ENCODE measurements at places on chromosomes 5 and 9.

- DNase-seq = no peak
These were observed 72.4 kb upstream of the ZNF622 start for GRCh38 chr5:16538006-16538405.

GRCh38 chr5:2631758-2632157 is 119.7 kb downstream of the IRX2 start:
- DNase-seq = no peak

DNA sequence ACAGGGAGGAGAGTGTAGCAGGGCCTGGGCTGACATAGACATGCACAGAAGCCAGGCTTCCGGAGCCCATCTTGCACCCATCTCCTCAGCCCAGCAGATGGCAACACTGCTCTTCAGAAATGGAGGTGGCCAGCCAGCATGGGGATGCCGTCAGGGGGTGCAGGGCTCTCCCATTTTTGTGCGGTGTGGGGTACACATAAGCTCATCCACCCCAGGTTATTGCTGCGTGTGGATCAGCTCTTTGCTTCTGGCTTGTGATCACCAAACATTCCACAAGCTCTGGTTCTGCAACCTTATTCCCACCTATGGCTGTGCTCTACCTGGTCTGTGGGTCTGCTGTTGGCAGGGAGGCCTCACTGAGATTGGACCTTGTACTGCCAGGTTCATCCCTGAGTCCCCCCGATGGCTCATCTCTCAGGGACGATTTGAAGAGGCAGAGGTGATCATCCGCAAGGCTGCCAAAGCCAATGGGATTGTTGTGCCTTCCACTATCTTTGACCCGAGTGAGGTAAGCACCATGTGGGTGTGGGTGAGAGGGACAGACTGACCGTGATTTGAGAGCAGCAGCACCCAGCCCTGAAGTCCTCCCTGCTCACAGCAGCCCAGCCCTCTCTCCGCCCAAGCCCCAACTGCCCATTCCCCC is 17.3 kb downstream of the SLC22A5 start:
- peak; percentile 26 for DNase-seq

DNA sequence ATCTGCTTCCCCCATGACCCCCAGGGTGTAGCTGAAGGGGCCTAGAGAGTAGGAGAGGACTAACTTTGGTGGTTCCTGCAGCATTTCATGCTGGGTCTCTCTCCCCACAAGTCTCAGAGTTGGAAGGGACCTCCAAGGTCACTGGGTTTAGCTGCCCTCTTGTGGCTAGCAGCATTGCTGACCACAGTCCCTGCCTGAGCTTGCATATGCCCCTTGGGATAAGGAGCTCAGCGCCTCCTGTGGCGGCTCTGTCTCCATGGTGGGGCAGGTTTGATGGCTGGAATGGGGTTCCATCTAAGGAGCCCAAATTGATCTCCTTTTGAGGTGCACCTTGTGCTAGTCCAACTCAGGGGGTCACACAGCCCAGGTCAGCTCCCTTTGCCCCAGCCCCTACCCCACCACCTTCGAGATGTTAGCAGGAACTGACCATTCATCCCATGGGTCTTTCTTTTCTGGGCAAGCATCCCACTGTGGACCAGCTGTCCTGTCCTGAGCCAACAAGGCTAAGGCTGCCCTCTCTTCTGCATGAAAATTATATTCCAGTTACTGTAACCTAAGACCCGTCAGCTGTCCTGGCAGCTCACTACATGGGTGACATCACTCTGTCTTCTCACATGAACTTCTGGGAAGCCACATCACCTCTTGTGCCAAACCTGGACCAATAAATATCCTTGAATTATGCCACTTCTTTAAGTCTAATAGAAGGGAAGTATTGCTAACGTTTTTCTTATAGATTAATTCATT is 196.2 kb downstream of the HSPA4 start:
- DNase-seq = no peak

- DNase-seq = no peak
These were observed 14.6 kb downstream of the UBE2D2 start for GRCh38 chr5:139575751-139576150.

GRCh38 chr9:95493402-95493801 is 23.4 kb downstream of the PTCH1 start:
- no peak for DNase-seq

GRCh38 chr5:125612776-125613175 is 810.4 kb upstream of the GRAMD2B start:
- no peak for DNase-seq

DNA sequence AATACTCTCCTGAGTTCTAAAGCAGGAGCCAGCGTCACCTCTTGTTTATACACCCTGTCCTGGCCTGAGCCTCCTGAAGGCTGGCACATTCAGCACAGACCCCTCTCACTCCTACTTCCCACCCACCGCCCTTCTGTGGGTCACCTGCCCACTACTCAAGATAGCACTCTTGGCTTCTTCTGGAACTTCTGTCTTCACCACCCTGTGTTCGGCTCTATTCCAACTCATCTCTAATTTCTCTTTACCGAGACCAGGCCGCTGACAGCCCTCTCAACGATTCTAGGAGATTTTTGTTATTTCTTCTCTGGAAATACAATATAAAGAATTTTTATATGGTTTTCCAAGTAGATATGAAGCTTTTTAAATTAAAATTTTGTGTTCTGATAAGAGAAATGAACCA is 57.4 kb downstream of the IRF1 start:
- DNase-seq = no peak

GRCh38 chr5:78213799-78214198 is 80.7 kb downstream of the AP3B1 start:
- no peak for DNase-seq

GRCh38 chr9:114029311-114030170 is 48.6 kb downstream of the AMBP start:
- no peak for DNase-seq

DNA sequence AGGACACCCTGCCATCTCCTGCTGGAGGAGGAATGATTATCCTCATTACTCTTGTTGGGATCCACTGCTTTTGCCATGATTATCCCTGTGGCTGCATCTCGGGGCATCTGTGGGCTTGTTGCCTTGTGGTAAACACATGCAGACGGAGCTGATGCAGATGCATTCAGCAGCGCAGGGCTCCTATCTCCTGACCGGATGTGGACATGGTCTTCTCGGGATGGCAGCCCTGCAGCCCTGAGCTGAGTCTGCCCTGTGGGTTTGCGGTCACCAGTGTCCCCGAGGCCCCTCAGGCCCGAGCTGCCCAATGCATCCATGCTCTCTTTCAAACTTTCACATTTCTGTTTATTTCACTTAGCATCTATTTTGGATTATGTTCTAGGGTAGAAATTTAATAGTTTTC is 250.4 kb upstream of the IRX1 start:
- no peak for DNase-seq

DNA sequence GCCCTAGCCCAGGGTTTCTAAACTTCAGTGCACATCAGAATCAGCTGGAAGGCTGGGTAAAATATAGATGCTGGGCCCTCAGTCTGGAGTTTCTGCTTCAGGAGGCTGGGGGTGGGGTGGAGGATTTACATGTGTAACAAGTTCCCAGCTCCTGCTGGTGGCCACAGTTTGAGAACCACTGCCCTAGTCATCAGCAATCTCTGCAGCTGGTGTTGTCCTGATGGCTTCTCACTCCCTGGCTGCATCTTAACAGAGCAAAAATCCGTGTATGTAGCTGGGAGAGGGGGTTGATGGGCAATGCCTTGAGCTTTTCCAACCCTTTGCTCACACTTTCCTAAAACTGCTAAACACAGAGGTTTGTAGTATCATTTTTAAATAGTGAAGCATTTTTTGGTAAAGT is 186.0 kb upstream of the KLF9 start:
- no peak for DNase-seq

DNA sequence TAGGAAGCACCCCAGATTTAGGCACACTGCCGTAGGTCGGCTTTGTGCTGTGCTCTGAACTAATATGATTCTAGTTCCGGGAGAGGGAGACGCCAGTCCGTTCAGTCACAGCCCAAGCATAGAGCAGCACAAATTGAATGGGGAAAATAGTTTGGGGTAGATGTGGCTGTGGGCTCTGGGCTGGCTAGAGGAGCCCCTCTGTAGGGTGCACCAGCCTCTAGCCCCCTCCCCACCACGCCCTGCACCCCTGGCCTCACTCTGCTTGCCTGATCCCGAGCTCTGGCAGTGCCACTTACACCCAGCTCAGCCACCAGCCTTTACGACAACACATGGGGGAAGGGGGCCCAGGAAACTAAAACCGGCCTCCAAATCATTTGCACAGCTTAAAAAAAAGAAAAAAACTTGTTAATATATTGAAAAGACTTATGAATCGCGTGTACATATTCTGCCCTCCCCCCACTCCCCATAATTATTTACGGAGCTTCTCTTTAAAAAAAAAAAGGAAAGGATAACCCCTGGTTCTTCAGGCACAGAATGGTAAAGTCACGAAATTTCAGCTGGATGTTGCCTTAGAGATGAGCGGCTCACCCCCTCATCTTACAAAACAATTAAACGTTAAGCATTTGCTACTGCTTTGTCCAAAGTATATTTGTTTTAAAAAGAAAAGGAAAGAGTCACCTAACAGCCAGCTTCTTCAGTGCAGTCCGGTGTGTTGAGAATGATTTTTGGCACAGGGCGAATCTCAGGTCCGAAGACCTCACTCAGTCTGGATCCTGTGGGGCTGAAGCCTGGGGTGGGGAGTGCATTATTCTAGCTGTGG is 3.5 kb downstream of the LMX1B start:
- DNase-seq = no peak

DNA sequence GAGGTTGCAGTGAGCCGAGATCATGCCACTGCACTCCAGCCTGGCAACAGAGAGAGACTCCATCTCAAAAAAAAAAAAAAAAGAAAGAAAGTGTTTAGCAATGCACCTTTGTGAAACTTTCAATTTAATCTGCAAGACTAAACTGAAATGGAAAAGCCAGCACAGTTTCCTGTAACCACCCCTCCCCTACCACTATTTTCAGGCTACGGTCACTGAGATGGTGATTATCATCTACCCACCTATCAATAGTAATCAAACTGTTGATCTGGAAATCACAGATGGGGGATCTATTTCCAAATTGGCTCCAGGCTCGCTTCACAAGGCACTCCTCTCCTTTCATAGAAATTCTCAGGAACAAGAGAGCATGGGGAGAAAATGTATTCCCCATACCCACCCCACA is 30.6 kb upstream of the IL7R start:
- DNase-seq = no peak

- no peak for DNase-seq
These were observed 72.0 kb downstream of the SEMA6A start for GRCh38 chr5:116502616-116503015.

- DNase-seq = no peak
These were observed 10.6 kb upstream of the NEURL1B start for GRCh38 chr5:172630482-172630881.

DNA sequence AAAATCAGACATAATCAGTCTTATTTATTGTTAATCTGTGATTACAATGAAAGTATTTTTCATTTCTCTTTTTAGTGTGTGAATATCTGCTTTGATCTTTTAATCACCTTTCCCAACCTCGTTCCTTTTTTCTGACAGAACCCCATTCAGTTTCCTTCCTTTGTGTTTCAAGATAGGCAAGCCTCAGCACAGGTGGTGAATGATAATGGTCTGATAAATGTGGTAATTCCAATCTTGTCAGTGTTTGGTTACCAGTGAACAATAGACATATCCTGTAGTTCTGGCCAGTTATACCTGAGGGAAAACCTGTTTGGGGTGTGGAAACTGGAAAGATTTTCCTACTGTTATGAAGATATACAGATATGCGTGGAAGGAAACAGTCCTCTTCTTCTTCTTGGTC is 13.5 kb downstream of the STX17 start:
- DNase-seq = no peak

GRCh38 chr5:170225326-170226128 is 7.3 kb upstream of the C5orf58 start:
- peak; percentile 18 for DNase-seq

DNA sequence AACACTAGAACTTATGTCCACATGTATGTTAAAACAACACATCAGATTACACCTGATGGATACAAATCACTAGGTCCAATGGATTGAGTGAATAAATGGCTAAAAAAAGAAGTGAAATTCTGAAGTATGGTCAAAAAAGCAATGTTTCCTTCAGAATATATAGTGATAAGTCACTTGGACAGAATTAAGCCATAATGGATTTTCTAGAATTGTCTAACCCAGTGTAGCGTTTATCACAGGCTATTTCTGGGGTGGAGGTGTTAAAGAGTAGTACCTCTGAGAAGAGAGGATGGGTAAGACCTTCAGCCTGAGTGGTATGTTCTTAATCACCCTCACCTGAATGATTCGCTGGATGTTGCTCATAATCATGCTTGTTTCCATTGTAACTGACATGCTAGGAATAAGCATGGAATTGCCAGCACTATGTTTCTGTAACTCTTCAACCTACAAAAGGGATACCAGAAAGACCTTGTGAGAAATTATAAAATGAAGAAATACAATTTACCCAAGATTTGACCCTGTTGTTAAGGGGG is 33.2 kb downstream of the SLC31A2 start:
- DNase-seq = no peak

DNA sequence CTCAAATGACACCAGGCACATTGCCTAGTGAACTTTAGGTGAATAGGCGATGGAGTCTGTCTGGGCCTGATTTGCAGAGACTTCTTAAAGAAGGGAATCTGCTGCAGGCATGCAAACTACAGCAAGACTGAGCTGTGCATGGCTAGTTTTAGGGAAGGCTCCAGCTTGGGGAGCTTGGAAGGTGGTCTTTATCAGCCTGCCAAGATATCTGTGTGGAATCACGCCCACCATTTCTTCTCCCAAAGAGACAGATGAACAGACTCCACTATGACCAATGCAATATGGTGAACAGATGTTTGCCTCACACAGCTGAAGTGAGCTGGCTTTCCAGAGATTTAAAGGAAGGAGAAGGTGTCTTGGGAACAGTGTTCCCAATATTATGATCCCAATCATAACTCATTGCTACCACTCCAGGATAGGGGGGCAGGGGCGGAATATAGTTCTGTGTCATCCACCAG is 129.0 kb upstream of the HMHB1 start:
- DNase-seq = peak; percentile 62

GRCh38 chr9:70197216-70198044 is 61.3 kb upstream of the SMC5 start:
- no peak for DNase-seq

DNA sequence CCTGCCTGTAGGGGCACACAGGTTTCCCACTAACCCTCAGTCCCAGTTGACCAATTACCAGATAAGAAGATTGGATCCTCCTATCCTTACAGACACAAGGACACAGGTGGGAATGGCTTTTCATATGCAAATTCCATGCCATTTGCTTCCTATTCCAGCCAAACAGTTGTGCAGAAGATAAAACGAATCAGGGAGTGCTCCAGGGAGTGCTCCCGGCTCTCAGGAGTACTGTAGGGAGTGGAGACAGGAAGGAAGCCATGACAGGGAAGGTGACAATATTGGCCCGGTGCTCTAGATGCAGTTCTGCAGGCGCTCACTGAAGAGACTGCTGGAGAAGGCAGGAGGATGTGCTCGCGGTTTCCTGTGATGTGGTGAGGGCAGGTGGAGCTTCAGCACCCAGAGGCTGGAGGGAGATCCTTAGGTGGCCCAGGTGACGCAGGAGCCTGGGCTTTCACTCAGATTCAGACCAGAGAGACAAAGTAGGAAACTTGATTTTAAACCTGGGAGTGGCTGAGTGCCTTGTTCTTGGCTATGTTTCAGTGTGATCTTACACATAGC is 260.0 kb downstream of the AUH start:
- no peak for DNase-seq
